Left ventricle myocardium inferior (tissue), 1 donor: ENCODE measurements at places on chromosomes 1 and 21. TPM values are rescaled to one million over a fixed set of nuclear protein-coding genes. Genes with fewer than 3 reads are reported as not detected.

GRCh38 chr1:11377001-11377583 lies 101.9 kb upstream of the DISP3 start:
- DNase-seq = no peak

DNA sequence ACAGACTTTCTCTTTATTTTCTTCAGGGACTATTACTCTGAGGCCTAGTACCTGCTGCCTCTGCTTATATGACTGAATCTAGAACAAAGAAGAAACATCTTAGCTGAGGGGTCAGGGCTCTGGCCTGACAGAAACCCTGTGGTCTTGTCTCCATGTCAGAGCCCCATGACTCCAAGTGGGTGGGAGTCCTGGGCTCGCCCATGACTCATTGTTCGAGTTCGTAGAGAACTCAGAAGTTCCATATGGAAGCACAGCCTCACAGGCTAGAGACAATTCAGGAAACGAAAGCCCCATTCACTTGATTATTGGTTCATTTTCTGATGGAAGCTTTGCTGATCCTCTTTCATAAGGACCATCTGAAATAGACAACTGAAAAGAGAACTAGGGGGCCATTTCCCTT lies 73.2 kb downstream of the CD58 start:
- no peak for DNase-seq

DNA sequence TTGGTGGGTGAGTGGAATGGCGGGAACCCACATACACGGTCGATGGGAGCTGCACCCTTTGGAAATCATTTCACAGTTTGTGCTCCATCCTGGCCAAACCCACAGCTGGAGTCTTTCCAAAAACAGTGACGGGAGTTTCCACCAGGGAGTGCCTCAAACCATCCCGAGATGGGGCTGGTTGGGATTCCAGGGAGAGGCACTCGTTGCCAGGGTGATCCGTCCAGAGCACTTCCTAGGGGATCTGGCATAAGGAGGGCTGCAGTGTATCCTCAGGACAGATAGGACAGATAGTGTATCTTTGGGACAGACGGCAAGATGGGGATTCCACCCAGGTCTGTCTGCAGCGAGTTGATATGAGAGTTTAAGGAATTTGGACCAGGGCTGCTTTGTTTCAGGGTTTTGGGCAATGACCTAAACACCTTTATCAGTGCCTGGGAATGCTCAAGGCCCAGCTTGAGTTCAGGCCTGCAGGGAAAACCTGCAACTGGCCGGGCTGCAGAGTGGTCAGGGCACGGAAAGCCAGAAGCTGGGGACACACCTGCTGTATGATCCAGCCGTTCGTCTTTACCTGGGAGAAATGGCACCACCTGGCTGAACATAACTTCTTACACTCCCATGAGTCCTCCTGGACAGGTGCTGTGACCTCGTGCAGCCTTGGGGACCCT lies 3.4 kb upstream of the POFUT2 start:
- no peak for DNase-seq

GRCh38 chr1:55886856-55887712 lies 671.9 kb upstream of the USP24 start:
- no peak for DNase-seq

GRCh38 chr1:77202751-77203150 lies 16.5 kb downstream of the PIGK start:
- no peak for DNase-seq

PTPN7 gene
- 0.44 TPM for total RNA-seq

AMPD1 gene
- not detected for total RNA-seq

LAPTM5 gene
- total RNA-seq = 18.8 TPM
